ENCODE measurements at places on chromosomes 12 and 14.

- DNase-seq = no peak
These were observed 150.6 kb upstream of the TBX3 start for GRCh38 chr12:114834621-114835020.

- DNase-seq = no peak
These were observed 216.3 kb downstream of the C12orf42 start for GRCh38 chr12:103279444-103279843.

GRCh38 chr12:70849265-70849960, 71.1 kb downstream of the PTPRR start:
- DNase-seq = no peak

DNA sequence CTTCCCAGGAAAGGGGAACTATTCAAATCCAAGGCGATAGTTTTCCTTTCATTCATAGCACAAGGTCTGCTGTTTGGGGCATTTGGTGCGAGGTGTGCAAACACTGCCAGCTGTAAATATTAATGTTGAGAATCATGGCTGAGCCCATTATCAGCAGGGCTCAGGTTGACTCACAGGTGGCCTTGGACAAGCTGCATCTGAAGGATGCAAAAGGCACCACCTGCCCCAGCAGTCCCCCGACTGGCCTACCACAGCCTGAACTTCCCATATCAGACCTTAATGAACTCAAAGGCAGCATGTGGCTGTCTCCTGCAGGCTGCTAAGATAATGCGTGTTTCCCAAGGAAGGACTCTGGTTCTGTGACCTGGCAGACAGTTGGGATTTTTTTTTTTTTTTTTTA, 93.3 kb upstream of the MAP1LC3B2 start:
- no peak for DNase-seq

- no peak for DNase-seq
These were observed 9.2 kb upstream of the INF2 start for GRCh38 chr14:104680056-104680805.

DNA sequence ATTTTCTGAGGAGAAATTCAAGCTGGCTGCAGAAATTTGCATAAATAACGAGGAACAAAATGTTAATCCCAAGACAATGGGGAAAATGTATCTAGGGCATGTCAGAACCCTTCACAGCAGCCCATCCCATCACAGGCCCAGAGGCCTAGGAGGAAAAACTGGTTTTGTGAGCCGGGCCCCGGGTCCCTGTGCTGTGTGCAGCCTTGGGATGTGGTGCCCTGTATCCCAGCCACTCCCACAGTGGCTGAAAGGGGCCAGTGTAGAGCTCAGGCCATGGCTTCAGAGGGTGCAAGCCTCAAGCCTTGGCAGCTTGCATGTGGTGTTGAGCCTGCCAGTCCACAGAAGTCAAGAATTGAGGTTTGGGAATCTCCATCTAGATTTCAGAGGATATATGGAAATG, 57.7 kb downstream of the NPAS3 start:
- DNase-seq = no peak

- no peak for DNase-seq
These were observed 81.2 kb upstream of the ATF7IP start for GRCh38 chr12:14284184-14284722.

DNA sequence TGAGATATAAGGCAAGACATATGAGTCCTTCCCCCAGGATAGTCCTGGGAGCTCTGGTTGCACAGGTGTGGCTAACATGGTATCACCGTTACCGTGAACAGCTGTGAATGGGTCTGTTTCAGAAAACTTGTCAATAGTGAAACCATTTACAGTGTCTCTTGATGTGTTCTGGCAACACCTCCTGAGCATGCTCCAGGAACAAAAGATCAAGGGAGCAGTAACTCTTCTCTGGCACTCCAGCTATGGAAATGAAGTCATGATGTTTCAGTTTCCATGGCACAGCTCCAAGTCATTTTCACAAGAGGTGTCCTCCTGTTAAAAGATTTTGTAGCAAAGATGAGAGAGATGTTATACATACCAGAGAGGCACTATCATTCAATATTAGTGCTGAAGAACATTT, 253.7 kb downstream of the SNAPC1 start:
- DNase-seq = no peak

- DNase-seq = no peak
These were observed 1.6 kb upstream of the TNFRSF1A start for GRCh38 chr12:6343518-6343917.

DNA sequence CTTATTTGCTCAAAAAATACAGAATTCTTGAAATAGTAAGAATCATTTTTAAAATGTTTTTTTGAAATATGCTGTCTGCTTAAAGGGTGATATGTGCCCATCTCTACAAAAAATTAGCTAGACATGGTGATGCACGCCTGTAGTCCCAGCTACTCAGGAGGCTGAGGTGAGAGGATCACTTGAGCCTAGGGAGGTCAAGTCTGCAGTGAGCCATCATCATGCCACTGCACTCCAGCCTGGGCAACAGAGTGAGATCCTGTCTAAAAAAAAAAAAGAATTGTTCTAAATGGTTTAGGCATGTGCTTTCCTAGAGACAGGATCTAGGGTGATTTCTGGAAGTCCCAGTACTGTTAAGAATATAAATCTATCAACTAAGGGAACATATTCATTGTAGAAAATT, 75.6 kb upstream of the HECTD1 start:
- no peak for DNase-seq

- no peak for DNase-seq
These were observed 327.2 kb downstream of the BTG1 start for GRCh38 chr12:91818227-91819131.

DNA sequence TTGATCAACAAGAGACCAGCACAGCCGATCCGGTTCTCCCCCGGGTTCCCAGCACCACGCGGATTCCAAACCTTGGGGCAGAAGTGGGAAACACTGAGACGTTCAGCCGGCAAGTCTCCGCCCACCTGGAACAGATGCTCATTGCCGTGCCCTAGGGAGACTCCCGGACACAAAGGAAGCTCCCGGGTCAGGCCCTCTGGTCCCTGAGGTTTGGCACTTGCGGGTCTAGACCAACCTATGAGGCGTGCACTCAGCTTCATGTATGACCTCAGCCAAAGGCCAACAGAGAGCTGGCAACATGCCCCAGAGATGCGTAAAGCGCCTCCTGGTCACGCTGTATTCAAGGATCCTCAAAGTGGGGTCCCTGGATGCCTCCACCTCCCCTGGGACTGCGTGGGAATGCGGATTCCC, 2.5 kb downstream of the RIMBP2 start:
- no peak for DNase-seq

DNA sequence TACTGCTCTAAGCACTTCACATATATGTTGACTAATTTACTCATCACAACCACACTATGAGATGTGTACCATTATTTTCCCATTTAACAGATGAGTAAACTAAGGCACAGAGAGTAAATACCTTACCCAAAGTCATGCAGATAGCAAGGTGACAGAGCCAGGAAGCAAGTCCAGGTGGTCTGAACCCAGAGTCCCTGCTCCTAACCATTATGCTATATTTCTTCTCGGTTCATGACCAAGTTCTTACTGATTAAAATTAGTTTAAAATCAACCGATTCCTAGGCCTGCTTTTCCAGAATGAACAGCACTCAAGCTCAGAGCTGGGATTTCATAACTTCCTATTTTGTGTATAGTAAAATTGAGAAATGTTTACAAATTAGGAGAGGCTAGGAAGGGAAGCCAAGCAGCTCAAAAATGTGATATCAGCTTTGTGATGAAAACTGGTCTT, 85.5 kb upstream of the EGLN3 start:
- no peak for DNase-seq

DNA sequence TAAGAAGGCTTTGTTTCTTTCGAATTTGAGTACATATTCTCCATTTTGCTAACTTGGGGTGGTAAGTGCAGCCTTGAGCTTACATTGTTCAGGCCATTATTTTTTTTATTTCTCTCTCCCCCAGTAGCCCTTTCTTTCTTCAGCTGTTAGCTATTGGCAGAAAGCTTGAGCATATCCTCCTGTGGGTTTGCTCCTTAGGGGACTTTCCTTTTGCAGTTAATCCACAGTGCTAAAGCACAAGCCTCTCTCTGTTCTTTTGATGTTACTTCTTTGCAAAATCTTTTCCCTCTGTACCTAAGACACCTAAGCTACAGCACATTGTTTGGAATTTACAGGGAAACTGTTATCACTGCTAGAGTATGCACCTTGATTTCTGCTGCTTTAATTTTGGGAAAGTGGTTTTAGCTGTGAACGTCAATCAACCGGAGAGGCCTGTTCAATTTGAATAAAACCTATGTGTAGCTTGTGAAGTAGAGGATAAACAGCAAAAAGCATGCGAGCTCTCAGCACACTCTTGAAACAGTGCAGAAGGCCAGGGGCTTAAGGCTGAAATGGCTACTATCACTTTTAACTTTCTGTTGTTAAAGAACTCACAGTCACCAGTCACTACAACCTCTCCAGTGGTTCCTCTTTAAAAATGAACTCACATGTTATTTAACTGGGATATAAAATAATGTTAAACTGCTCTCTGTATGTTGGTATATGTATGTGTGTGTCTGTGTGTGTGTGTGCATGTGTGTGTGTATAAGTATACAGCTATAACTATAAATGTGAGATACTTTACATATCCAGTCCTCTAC, 139.2 kb downstream of the PDZRN4 start:
- DNase-seq = no peak

- no peak for DNase-seq
These were observed 36.6 kb downstream of the NID2 start for GRCh38 chr14:52032204-52032801.

DNA sequence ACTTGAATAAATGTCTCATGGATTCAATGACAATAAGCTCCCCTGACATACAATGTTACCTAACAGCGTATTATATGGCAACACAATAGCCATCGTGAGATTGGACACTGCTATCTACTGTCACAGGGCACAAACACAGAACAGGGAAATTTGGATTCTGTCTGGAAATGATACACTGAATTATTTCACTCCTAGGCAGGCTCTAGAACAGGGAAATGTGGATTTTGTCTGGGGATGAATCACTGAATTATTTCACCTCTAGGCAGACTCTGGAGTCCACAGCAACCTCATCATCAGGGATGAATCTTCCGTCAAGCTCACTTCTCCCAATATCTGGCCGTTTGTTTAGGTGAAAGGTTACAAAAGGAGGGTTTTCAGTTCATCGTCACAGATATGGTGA, 288.8 kb downstream of the TMEM132D start:
- DNase-seq = no peak

DNA sequence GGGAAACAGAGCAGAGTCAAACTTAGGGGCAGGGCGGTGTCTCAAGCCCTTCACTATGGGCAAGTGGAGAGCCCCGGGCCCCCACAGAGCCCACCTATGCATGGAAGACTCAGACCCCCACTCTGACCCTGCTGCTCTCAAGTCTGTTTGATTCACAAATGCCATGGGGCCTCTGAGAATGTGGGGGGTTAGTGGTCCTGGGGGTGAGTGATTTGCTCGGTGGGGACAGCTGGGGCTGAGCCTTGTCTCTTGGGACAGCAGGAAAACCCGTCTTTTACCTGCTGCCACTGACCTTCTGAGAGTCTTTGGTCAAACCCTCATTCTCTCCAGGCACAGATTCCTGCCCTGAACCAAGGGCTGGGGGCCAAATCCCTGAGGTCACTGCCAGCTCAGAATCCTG, 201.0 kb upstream of the RTL1 start:
- no peak for DNase-seq

- DNase-seq = no peak
These were observed 661.3 kb downstream of the RPL10L start for GRCh38 chr14:45990252-45990651.

- DNase-seq = no peak
These were observed 186.7 kb downstream of the ZFP36L1 start for GRCh38 chr14:68606176-68606575.

DNA sequence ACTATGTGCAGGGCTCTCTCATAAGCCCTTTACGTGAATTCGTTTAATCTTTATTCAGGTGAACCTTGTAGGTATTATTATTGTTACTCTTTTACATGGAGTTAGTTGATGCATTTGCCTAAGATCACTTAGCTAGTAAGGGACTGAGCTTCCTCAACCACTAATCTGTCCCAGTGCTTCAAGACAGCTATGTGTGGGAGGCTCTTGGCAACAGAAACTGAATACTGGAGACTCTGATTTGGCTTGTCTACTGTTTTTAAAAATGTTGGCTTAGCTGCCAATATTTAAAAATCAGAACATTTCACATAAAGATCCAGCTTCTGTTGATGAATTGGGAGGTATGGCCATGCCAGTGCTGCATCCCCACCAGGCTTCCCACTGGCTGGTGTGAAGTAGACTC, 6.8 kb downstream of the KNTC1 start:
- DNase-seq = no peak

DNA sequence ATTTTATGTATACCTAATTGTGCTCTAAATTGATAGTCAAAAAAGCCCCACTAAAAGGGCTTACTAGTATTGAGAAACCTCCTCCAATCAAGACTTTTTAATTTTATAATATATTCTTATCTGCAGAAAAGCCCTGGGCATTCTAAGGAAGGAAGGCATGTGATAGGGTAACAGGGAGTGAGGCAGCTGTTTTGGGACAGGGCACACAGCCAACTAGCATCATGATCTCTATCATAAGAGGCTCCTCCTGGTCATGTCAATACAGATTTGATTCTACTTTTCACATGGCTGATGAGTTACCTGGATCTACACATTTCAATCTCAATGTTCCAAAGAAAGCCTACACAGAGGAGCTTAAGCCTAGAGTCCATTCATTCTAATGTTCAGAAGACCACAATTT, 9.1 kb downstream of the ADAM20 start:
- no peak for DNase-seq

GRCh38 chr14:23577004-23577681, 1.4 kb downstream of the JPH4 start:
- no peak for DNase-seq

DNA sequence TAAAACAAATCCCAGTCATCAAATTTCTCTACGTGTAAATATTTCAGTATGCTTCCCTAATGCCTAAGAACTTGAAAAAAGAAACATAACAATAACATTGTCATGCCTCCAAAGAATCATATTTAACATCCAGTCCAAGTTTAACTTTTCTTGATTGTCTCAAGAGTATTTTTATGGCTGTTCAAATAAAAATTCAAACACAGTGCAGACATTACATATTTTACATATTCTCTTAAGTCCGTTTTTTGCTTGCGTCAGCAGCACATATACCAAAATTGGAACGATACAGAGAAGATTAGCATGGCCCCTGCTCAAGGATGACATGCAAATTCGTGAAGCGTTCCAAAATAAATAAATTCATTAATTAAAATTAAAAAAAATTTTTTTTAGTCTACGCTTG, 23.3 kb upstream of the EEA1 start:
- DNase-seq = no peak

DNA sequence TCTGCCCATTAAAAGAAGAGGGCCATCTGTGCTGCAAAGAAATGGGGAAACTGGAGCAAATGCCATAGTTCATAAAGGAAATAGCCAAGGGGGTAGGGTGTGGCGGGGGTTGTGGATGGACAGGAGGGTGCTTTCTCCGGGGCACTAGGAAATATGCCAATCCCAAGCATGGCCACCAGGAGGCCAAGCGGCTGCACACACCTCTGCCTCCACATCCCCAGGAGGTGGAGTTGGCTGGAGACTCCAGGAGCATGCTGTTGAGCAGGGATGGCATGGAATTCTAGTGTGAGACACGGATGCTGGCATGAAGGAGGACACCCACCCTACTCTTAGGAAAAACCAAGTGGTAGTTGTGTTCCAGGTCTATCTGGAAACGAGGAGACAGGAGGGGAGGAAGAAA, 25.2 kb downstream of the NID2 start:
- DNase-seq = no peak

Measured in effector CD8-positive, alpha-beta T cell (primary cell).